ENCODE measurements at places on chromosomes 12 and 14.
A peak's percentile ranks its signal among the peaks of the same experiment; 100 is the strongest.

- DNase-seq: peak; percentile 67
Measured at GRCh38 chr12:124921200-124922031, 7.0 kb upstream of the UBC start.

- no peak for DNase-seq
Measured at GRCh38 chr12:111407377-111408115, 1.8 kb downstream of the SH2B3 start.

DNA sequence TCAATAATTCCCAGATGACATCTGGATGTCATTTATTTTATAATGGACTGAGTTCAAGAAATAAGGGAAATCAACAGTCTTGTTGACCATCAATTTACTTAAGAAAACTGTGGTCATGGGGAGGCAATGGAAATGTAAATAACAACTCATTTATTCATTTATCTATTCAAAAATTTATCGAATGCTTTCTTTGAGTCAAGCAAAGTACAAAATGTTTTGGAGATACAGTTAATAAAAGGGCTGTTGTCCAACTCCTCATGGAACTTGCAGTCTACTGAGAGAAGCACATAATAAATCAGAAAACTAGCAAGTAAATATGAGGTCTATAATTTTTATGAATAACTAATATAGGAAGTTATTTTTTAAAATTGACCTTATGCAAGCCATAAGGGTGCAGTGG, 65.5 kb upstream of the KITLG start:
- no peak for DNase-seq

DNA sequence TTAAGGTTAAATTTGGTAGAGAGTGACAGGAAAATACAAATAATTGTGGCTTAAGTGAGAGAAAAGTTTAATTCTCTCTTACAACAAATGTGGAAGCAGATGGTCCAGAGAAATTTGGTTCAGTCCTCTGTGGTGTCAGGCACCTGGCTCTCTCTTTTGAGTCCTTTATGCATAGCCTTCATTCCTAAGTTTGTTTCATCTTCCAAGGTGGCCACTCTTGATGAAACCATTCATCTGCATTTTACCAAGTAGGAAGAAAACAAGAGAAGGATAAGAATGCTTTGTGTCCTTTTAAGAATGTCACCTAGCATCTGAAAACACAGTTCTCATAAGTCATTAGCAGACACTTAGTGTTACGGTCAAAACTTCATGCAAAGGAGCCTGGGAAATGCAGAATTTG, 442.5 kb downstream of the CCER1 start:
- DNase-seq: no peak

DNA sequence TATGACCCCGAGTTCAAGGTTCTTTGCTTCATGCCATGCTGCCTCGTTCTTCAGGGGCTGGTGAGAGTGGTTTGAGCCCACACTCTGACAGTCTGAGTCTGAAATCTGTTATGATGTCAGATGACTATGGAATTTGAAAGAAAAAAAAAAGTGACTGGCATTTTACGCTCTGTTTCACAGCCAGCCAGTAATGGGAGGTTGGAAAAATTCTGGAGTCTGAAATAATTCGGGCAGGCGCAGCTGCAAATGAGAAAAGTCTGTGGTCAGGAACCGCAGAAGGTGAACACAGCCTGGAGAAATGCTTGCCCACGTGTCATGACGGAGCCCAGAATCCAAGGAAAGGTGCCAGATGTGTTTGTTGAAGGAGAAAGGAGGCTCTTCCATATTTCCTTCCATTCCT, 269.8 kb upstream of the PWP1 start:
- no peak for DNase-seq

DNA sequence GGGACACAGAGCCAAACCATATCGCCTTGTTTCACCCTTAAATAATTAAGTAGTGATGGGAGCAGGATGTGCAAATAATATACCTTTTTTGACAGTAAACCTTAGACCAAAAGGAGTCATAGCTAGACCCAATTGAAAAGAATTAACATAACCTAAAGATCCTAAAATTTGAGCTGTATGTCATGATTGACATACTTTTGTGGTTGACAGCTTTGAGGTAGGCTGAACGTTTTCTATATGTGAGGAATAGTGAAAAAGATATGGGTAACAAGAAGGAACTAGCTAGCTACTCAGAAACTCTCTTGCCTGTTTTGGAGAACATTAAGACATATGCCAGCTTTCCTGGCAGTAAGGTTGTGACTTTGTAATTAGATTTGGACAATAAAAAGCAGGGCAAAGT, 320.6 kb downstream of the KCNC2 start:
- DNase-seq: no peak

- peak; percentile 49 for DNase-seq
Measured at GRCh38 chr14:95774265-95775160, 60.6 kb upstream of the TCL1A start.

DNA sequence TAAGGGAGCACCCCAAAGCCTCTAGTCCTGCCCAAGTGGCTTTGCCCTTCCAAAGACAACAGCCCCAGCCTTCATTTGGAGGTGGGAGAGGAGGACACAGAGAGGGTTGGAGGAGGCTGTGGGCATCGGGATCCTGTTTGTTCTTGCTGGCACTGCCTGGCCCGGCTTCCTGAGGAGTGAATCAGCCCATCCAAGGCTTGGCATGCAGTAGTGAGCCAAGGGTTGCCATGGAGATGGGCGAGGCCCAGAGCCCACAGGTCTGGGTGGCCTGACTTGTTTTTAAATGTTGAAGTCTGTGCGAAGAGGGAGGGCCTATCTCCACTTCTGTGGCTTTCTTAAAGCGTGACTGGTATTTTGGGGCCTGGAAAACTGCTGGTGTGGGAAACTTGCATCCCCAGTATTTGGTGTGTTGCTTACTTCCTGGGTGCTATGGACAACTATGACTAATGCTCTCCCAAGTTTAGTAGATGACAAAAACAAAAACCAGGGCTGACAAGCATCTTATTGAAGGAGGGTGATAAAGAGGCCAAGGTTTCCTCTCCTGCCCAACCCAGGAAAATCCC, 15.8 kb downstream of the CD9 start:
- DNase-seq: peak; percentile 79

- no peak for DNase-seq
Measured at GRCh38 chr12:11820476-11820875, 171.0 kb downstream of the ETV6 start.

GRCh38 chr14:97100306-97100705, 303.1 kb downstream of the VRK1 start:
- DNase-seq: no peak

GRCh38 chr12:50922820-50923219, 29.5 kb upstream of the HIGD1C start:
- DNase-seq: no peak

DNA sequence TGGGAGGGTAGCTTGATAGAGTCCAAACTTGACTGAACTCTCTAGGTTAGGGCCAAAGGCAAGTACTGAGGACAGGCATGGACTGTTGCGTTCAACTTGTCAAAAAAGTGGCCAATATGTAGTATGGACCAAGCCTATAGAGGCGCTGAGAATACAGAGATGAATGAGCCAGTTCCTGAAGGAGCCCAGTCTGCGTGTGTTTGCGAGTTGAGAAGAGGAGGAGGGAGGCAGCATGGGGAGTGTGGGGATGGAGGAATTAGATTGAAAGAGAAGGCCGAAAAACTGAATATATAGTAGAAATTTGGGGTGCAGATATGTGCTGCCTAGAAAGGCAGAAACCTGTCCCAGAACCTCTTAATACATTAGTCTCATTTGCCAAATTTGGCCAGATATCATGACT, 412.4 kb downstream of the PCNX1 start:
- peak; percentile 37 for DNase-seq

- DNase-seq: no peak
Measured at GRCh38 chr14:31884776-31885379, 192.2 kb upstream of the ARHGAP5 start.

DNA sequence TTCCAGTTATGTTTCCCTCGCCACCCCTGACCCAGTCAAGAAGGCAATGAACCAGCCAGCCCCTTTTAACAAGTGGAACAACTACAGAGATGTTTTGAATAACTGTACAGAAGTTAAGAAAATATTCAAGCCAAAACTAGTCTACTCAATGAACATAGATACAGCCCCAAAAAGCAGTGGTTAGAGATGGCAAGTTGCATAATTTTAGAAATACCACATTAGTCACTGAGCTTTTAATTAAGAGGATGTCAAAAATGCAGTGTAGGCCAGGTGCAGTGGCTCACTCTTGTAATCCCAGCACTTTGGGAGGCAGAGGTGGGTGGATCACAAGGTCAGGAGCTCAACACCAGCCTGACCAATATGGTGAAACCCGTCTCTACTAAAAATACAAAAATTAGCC, 27.2 kb downstream of the PROX2 start:
- no peak for DNase-seq

DNA sequence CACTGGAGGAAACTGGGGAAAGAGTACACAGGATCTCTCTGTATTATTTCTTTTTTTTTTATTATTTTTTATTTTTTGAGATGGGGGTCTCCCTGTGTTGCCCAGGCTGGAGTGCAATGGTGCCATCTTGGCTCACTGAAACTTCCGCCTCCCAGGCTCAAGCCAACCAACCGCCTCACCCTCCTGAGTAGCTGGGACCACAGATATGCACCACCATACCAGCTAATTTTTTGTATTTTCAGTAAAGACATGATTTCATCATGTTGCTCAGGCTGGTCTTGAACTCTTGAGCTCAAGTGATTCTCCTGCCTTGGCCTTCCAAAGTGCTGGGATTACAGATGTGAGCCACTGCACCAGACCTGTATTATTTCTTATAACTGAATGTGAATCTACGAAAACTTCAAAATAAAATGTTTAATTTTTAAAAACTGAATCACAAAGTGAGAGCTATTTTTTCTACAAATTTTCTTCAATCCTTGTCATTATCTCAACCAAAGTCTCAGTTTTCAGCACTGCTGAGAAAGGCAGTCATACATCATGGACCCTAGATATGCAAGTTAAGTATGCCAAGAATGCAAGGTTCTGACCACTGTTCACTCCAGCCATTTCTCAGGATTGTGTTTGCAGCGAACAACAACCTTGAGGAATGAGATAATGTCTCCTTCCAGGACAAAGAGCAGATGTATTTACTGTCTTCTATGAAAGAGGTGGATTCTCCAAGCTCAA, 2.4 kb downstream of the EAPP start:
- DNase-seq: no peak

DNA sequence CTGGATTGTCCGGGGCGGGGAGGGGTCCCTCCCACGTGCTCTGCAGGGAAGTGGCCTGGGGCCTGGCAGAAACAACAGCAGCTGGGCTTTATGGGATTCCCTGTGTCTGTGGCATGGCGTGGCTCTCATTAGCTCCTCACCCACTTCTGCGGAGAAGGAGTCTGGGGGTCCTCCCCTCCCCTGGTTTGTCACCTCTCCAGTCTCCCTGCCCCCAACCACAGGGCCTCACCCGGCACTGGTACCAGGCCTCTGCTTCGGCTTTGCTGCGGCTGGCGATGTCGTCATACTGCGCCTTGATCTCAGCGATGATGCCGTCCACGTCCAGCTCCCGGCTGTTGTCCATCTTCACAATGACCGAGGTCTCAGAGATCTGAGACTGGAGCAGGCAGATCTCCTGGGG, 6.4 kb downstream of the KRT82 start:
- DNase-seq: no peak

DNA sequence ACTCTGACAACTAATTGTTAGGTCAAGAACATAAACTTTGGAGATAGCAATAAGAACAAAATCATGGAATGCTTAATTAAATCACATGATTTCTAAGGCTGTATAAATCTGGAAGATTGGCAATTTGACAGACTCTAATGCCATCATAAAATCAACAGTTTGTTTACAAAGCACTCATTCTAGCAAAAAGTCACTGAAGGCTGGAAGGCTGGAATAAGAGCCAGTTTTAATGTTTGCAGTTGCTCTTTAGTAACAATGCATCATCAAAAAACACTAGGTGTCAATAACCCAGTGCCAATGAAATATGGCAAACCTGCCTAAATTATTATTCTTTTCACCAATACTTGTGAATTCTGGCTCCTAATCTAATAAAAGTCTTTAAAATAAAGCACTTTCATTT, 65.0 kb downstream of the NUMB start:
- DNase-seq: no peak

DNA sequence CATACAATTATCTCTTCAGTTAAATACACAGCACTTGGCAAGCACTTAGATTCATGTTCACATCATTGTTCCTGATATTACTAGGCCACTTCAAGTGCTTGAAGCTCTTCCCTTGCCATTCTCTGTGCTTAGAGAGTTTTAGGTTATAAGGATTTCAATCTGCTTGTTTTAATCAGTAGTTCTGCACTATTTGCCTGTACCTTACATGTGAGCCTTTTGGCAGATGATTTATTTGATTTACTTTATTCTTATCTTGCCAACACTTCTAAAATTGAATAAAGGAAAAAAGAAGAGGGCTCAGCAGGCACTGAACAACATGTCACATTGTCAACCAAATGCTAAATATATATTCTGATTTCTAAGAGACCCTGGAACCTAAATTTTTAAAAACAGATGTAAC, 363.8 kb upstream of the USP15 start:
- DNase-seq: no peak

DNA sequence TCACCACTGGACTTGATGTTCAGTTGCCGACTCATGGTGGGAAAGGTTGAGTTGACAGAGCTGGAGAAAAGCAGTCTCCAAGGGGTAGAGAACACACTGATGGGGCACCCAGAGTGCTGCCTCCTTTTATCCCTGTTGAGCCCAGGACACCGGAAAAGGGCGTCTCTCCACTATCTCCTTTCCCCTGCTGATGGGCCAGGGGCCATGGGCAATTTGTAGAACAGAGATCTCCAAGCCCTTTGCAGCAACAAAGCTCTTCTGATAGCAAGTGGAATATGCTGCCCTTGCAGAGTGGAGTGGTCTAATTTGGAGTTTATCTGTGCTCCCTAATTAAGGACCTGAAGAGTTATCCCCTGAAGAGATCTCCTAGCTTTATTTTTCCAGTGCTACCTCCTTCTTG, at the start of gene KRT74:
Gene KRT74, minus strand, starts transcription at position 101 of the 400 bp plus-strand sequence. Its CDS starts 66 bp downstream, at position 35.
- no peak for DNase-seq

DNA sequence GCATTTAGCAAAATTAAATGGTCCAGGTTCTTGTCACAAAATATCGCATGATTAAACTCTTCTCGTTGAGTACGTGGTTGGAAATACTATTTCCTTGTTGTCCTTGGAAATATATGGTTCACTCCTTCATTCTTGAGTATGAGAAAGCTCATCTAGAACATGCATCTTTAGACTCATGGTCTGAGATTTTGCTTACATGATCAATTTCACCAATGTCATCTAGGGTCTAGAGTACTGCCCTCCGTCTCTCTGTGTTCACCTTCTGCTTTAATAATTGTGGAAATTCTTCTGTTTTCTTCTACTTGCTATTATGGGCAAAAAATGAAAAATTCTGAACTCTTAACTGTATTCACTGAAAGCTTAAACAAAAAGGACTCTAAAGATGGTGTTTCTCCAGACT, 25.9 kb downstream of the MBIP start:
- no peak for DNase-seq

- DNase-seq: no peak
Measured at GRCh38 chr12:27709932-27710591, 570 bp upstream of the MRPS35 start.

- no peak for DNase-seq
Measured at GRCh38 chr12:67096533-67097318, 172.4 kb upstream of the CAND1 start.

DNA sequence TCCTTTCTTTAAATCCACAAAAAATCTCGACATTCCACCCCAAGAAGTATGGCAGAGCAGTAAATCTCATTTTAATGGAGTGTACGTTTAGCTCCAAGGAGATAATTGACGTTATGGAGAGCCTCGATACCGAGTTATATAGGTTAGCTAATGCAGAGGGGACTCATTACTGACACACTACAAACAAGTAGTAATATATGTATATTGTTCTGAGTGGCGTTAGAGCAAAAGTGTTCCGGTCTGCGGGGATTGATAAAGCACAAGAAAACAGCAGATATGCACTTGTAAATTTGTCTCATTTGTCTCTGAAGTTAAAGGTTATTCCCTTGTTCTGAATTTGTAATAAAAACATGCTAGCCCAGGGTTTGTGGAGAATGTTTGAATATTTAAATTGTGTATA, 84.1 kb downstream of the BCL11B start:
- no peak for DNase-seq

All from small intestine (tissue), 16 donors.